ENCODE measurements at places on chromosomes 1 and 21. TPM values are rescaled to one million over a fixed set of nuclear protein-coding genes. Genes with fewer than 3 reads are reported as not detected.

DNA sequence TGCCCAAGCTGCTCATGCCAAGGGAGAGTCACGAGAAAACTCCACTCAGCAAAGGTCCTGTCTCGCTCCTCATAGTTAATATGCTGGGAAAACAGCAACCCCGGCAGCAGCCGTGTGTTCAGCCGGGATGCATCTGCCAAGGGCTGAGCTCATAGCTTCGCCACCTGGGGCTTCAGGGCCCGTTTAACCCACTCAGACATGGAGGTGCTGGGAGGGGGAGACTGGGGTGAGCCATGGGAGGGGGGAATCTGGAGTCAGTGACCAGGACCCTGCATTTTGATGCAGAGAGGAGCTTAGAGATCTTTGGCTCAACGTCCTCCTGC, 283.4 kb downstream of the PTPRU start:
- no peak for DNase-seq

- no peak for DNase-seq
Measured at GRCh38 chr1:160704250-160704649, 7.4 kb downstream of the CD48 start.

Gene ZBED6
- 11.8 TPM for total RNA-seq

GRCh38 chr1:3903141-3904005, 3.3 kb upstream of the C1orf174 start:
- no peak for DNase-seq

Gene CLDN17
- total RNA-seq = not detected

Gene GABRD
- total RNA-seq = 0.72 TPM

Gene FAM163A
- total RNA-seq = 3.6 TPM

GRCh38 chr1:40895601-40896000, 33.4 kb upstream of the CITED4 start:
- DNase-seq = no peak

Gene PLCH2
- 11.1 TPM for total RNA-seq
